Stimulated activated CD4-positive, alpha-beta T cell treated with anti-CD3 and anti-CD28 coated beads, Interleukin-15, amount 100 ng/mL, for 48 hours (primary cell): ENCODE measurements at places on chromosomes 3 and 15.

GRCh38 chr3:175118382-175118941 is 259.3 kb downstream of the NAALADL2 start:
- no peak for DNase-seq

DNA sequence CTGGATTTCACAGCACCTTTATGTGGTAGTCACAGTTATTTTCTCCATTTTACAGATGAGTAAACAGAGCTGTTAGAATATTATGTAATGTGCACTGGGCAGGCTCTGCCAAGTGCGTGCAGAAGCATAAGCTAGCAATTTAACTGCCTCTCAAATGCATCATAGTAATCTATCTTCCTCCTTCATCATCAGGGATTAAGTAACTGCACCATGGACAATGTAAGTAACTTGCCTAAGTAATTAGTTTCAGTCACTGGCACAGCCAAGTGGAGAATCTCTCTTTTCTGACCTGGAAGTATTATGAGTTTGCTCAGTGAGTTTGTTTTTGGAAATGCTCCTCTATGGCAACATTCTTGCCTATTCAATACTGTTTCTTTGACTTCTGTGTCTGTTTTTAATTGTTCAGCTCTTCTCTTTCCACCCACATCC is 260.5 kb downstream of the PTPRG start:
- DNase-seq = no peak

DNA sequence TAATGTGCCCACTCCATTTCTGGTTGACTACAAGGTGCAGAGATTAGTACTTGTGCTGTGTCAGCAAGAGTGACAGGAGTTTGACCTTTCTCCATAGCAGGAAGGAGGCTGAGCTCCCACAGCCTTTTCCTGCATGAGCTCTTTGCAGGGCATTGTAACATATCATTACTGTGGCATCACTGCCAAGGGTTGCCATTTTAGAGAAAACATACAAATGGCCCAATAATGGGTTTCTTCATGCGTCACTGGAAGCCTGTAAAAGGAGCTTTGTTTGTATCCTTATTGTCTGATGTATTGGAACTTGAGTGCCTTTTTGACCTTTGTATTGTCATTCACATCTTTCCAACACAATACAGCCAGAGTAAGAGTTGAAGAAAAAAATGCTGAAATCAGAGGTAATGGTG is 323.0 kb upstream of the CDIN1 start:
- DNase-seq = no peak

GRCh38 chr3:149634573-149634972 is 23.3 kb downstream of the WWTR1 start:
- no peak for DNase-seq

DNA sequence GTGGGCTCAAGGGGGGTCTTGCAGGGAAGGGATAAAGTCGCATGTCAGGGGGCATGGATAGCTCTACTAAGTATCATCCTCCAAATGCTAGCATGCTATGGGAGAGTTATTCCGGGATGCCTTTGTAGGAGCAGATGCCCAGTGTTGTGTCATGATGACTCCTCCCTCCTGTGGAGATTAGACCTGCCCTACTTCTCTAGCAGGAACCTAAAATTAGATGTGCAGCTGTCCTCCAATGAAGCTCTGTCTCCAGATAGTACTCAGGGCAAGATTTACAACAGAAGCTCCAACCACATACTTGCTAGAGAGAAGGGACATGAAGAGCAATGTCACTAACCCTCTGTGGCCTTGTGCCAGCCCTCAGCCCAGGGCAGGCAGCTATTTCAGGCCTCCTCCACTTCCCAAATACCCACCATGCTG is 82.5 kb downstream of the AGBL1 start:
- no peak for DNase-seq

DNA sequence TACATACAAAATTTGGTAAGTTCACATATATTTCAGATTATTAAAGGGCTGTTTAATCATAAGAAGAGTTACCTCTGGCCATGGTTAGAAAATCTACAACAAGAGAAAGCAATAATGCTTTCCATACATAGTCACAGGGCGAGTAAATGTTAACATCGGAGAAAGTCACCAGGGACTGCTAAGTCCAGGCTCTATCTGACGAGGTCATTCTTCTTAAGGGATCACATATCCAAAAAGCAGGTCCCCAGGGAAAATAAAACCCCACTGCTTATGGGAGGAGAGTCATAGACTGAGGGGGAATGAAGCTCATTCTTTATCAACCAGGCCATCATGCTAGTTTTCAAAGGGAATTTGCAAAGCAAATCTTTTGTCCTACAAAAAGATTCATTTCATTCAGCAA is 3.1 kb downstream of the PCYT1A start:
- DNase-seq = no peak

DNA sequence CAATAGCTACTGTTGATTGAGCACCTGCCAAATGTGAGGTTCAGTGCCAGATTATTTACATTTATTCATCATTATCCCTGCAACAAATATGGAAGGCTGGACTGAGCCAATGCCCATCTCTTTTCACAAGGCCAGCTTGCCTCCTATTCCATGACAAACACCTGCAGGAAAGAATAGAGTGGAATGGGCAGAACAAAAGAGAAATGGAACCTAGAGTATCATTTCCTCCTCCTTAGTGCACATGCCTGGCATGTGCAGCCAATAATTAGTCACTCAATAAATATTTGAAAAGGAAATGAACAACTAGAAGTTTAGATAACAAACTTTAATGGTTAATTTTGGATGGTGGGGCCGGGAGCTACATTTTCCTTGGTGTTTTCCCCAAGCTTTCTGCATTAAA is 61.4 kb upstream of the MYRIP start:
- no peak for DNase-seq

GRCh38 chr15:87736401-87736800 is 520.1 kb downstream of the NTRK3 start:
- no peak for DNase-seq

- no peak for DNase-seq
Observed at GRCh38 chr3:130941793-130942192, 47.9 kb downstream of the ATP2C1 start.

GRCh38 chr3:10561946-10562560 is 56.7 kb upstream of the ATP2B2 start:
- no peak for DNase-seq

DNA sequence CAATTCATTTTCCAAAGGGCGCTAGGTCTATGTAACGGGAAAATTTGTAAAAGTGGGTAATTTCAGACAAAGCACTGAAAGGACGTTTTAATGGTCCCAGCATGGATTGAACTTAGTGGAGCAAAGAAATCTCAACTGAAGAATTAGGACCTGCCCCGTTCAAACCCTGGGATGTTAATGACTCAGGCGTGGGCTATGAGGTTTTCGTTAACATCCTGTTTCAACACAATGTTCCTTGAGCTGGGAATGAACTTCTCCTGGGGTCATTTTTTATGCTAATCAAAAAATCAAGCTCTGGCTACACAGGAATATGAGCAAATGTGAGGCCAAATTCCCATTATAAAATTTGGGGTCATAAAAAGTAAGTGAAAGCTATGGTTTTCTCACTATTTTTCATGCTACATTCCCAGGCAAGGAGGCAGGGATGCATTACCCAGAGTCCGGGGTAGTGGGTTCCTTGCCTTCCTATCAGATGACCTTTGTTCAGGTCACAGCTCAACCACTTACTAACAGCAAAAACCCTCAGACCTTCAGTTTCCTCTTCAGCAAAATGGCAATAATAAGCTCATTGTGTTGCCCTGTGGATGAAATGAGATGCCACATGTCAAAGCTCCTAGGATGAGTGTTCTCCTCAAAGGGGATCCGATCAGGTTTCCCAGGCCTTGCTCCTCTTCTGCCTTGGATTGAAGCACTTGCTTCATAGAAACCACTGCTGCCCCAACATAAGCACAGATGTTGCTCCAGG is 271.4 kb downstream of the ARRDC4 start:
- DNase-seq = no peak

DNA sequence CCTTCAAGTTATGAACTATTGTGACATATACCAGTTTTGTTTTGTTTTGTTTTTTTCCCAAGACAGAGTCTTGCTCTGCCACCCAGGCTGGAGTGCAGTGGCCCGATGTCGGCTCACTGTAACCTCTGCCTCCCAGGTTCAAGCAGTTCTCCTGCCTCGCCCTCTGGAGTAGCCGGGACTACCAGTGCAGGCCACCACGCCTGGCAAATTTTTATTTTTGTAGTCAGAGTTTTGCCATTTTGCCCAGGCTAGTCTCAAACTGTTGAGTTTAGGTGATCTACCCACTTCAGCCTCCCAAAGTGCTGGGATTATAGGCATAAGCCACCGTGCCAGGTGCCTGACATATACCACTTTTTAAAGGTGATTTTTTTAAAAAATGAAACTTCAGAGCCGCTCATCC is 74.6 kb downstream of the ARRDC4 start:
- DNase-seq = no peak

DNA sequence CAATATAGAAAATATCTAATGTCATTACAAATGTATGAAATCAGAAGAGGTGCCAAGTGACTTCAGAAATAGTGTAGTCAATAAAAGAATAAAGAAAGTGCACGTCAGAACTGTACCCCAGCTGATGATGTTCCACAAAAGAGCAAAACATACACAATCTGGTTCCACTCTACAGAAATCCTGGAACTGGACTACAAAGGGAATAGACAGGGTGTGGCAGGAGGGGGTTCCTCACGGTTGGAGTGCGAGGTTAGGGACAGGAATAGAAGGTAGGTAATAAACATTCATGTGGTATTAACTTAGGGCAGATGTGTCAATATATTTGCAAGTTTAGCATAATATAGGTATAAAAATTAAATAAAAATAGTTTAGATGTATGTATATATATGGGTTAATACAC is 103.3 kb upstream of the GOLGA6L6 start:
- DNase-seq = no peak

DNA sequence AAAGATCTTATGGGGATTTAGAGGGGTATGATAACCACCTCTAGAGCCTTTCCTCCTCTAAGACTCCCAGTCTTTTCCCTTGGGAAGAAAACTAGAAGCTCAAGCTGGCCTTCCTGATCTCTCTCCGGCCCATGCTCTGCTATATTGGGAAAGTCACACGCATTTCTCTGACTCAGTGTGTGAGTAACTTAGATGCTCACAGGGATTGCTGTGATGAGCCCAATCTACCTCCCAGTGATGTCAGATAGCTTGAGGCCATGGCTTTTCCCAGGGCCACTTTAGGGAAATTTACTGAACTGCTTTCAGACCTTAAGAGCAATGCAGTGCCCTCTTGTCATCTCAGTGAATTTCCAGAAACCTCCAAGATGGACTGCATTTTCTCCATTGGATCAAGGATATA is 8.6 kb upstream of the ST8SIA2 start:
- no peak for DNase-seq

- DNase-seq = no peak
Observed at GRCh38 chr3:14488286-14489041, 51.7 kb downstream of the GRIP2 start.

DNA sequence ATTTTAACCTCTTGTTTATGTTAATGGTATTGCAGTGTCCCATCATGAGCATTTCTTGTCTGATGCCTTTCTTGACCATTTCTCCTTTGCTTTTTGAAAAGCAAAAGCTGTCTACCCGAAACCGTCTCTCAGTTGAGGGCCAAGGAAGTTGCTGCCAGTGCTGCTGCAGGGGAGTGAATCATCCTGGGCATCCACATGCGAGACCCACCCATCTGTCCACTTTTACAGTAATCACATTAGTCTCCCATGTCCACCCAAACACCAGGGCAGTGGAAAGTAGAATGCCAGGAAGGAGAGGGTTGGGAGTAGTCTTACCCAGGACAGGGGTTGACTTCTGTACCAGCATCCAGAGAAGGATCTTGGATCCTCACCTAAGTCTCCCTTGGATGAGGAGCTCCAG is 48.6 kb upstream of the TEX264 start:
- DNase-seq = no peak

GRCh38 chr15:25859838-25860645 is 3.1 kb downstream of the ATP10A start:
- DNase-seq = no peak

DNA sequence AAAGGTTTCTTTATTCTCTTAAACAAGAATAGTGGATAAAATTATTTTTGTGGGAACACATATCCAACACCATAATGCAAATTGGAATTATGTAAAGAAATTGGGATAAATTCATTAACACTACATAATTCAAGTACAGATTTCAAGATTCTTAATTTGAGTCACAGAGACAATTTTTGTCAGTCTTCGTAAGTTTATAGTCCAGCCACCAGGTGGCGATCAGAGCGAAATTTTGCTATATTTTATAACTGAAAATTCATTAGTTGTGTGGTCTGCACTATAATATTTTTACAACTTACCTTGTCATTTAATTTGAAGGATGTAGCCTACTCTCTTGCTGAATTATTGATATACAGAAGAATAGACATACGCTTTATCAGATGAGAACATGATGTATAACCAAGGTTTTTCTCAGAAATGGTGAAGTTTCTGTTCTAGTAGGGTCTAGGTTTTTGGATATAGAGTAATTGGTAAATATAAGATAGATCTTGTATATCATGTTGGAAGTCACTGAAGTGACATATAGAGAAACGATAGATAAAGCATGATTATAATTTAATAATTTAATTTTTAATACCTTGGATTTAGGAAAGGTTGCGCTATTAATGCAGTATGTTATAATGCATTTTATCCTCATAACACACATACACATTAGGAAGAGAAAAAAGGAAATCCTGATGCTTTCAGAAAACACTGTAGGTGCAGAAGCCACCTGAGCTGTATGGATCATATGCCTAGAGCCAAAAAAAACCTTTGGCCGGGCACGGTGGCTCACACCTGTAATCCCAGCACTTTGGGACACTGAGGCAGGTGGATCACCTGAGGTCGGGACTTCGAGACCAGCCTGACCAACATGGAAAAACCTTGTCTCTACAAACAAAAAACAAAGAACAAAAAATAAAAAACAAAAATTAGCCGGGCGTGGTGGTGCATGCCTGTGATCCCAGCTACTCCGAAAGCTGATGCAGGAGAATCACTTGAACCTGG is 31.7 kb downstream of the PLSCR4 start:
- no peak for DNase-seq

DNA sequence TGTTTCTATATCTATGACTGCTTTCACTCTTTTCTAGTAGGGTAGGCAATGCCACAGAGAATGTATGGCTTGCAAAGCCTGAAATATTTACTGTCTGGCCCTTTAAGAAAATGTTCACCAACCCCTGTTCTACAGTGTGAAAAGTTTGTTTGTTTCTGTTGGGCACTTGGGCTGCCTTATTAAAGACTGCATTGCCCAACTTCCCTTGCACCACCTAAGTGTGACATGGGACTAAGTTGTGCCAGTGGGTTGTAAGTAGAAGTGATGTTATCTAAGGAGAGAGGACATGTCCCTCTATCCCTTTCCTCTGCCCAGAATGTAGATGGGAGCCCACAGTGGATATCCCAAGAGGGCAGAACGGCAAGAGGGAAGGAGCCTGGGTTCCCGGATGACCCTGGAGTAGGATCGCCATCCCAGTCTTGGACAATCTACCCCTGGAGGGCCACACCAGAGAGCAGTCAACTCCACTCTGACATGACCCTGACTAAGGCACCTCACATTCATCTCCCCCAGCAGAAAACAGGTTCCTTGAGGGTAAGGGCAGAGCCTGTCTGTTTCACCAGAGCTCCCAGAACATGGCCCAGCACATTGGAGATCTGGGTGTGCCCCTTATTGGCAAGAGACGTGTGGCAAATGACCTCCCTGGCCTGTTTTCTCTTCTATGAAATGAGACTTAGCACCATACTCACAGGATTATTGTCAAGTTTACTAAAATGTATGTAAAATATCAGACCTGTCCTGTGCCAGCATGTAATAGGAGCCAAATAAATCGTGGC is 138.8 kb downstream of the SMAD6 start:
- DNase-seq = no peak
